H7 (cell line): ENCODE measurements at places on chromosomes 7 and 10. TPM values are rescaled to one million over a fixed set of nuclear protein-coding genes. Genes with fewer than 3 reads are reported as not detected.

Gene IFIT1
- 3.7 and 4.0 TPM in 2 replicates for total RNA-seq

Gene STYXL1
- total RNA-seq = 53.1 and 68.6 TPM in 2 replicates

Gene TFEC
- not detected in 2 replicates for total RNA-seq

Gene GRID2IP
- total RNA-seq = 0.28 and 0.33 TPM in 2 replicates

Gene C10orf67
- total RNA-seq = not detected in 2 replicates

Gene PGAM2
- total RNA-seq = 2.7 and 4.5 TPM in 2 replicates

Gene OR9A2
- not detected in 2 replicates for total RNA-seq

Gene LIMK1
- 99.4 and 108 TPM in 2 replicates for total RNA-seq

Gene PARG
- total RNA-seq = 32.1 and 38.7 TPM in 2 replicates

Gene MSMB
- 0.89 TPM in 1 of 2 replicates, not detected in the other for total RNA-seq

Gene WNT16
- total RNA-seq = not detected in 2 replicates

Gene LIPM
- not detected in 2 replicates for total RNA-seq

Gene PCLO
- total RNA-seq = 0.59 and 1.5 TPM in 2 replicates

Gene MNX1
- total RNA-seq = 0.37 and 1.2 TPM in 2 replicates

Gene HPSE2
- total RNA-seq = 0.30 and 0.48 TPM in 2 replicates

Gene MARCHF5
- total RNA-seq = 7.9 and 11.6 TPM in 2 replicates

Gene CCSER2
- total RNA-seq = 14.1 and 17.7 TPM in 2 replicates

Gene NKX2-3
- not detected in 2 replicates for total RNA-seq

Gene ADAM12
- total RNA-seq = 0.11 and 0.66 TPM in 2 replicates

Gene GNG11
- total RNA-seq = 1.3 and 1.9 TPM in 2 replicates

Gene FFAR4
- total RNA-seq = not detected in 2 replicates

Gene CALHM1
- 0.07 TPM in 1 of 2 replicates, not detected in the other for total RNA-seq

Gene DNAJB12
- 18.8 and 19.3 TPM in 2 replicates for total RNA-seq
